Gastroesophageal sphincter (tissue), 4 donors: ENCODE measurements at places on chromosomes 7 and 10. TPM values are rescaled to one million over a fixed set of nuclear protein-coding genes. Genes with fewer than 3 reads are reported as not detected.

DNA sequence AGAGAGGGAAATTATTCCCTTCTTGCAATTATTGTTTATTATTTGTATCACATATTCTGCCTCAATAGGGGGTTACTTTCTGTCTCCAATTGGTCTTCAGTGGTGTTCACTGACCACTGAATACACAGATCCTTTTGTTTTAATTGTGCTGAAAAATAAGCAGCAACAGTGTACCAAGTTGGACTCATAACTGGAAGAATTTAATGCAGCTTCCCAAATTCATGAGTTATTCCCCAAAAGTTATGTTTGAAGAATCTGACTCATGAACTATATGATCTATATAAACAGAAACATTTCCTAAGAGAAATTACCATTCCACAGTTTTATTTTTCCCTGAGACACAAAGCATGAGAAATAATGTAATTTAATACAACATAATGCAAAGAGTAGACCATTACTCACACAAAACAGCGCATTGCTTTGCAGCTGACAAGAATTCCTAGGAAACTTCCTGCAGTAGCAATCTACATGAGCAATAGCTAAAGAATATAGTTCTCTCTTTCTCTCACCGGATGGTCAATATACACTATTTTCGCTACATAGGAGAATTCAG lies 479.2 kb downstream of the HTR7 start:
- ATAC-seq: no peak

The HDAC9 gene
- 194 TPM for total RNA-seq

The SUN3 gene
- not detected for total RNA-seq

The ANXA8L1 gene
- total RNA-seq: 1.7 TPM

The VSTM2A gene
- not detected for total RNA-seq

GRCh38 chr7:127905491-127906330 lies 125.5 kb downstream of the LRRC4 start:
- ATAC-seq: no peak

The MSMB gene
- total RNA-seq: not detected

GRCh38 chr10:24207341-24207740 lies 1.6 kb upstream of the KIAA1217 start:
- ATAC-seq: no peak
